Activated CD4-positive, CD25-positive, alpha-beta regulatory T cell treated with anti-CD3 and anti-CD28 coated beads, Interleukin-2, amount 50 U/mL, for 24 hours (primary cell): ENCODE measurements at places on chromosomes 3 and 15.

GRCh38 chr15:59174835-59175831 lies 31.5 kb upstream of the LDHAL6B start:
- ATAC-seq, result peak; percentile 74

DNA sequence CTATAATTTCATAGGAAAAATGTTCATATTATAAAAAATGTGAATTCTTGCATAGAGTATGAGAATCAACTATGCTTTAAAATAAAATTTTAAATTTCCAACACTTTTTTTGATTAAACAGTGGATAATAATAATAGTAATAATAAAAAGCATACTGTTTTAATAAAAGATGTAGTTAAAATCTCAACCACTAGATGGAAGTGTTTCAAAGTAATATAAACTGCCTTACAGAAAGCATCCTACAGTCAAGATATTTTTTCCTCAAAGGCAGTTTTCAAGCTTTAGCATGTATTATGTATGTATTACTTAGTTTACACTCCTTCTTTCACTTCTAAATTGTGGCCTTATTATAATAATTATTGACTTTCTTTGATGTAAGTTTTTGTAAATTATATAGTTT lies 217.5 kb downstream of the CHL1 start:
- ATAC-seq, result no peak

GRCh38 chr15:60582370-60583036 lies 103.6 kb upstream of the ICE2 start:
- peak; percentile 74 for ATAC-seq

GRCh38 chr3:120100711-120101110 lies 6.5 kb upstream of the GSK3B start:
- no peak for ATAC-seq

DNA sequence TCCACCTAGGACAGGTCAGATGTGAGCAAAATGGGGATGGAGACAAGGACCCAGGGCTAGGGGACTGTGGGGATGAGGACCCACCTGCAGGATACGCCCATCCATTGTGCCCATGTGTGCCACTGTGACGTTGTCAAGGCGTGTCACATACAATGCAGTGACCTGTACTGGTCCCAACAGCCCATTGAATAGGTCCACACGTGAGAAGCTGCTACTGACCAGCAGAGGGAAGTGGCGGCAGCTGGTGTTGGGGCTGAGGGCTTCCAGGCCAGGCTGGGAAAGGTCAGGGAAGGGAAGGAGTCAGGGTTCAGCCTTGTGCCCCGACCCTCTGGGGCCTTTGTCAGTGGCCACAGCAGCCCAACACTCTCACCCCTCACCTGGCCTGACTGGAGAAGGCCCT lies 4.7 kb downstream of the MST1R start:
- no peak for ATAC-seq

- no peak for ATAC-seq
These were observed 87.8 kb downstream of the PDZRN3 start for GRCh38 chr3:73536952-73537351.

DNA sequence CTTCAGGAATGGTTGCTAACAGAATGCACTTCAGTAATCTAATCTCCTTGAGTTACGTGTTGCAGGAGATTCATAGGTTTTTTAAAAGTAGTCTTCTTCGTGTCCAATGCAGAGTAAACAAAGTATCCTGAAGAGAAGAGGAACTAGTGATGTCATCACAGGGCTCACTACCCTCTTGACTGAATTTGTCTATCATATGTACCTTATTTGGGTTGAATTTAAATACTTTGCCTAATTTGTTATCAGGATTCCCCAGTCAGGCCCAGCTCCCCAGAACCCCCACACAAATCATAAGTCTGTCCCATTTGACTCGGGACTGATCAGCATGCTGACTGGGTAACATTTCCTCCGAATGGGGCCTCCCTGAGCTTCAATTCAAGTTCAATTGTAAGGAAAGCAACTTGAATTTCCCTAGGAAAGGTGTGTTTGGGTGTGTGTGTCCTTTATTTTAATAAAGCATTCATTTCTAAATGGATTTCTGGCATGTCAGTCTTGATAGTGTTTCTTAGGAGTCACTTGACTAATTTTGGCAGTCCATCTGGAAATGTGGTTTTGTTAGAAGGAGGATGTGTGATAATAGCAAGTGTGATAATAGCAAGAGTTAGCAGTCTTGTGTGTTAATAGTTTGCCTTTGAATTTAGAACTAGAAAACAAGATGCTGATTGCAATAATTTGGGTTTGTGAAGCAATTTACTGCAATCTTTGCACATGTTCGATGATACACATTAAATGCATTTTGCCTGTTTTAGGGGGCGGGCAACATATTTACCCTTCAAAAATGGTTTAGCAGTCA lies 21.9 kb downstream of the OXNAD1 start:
- ATAC-seq, result no peak

DNA sequence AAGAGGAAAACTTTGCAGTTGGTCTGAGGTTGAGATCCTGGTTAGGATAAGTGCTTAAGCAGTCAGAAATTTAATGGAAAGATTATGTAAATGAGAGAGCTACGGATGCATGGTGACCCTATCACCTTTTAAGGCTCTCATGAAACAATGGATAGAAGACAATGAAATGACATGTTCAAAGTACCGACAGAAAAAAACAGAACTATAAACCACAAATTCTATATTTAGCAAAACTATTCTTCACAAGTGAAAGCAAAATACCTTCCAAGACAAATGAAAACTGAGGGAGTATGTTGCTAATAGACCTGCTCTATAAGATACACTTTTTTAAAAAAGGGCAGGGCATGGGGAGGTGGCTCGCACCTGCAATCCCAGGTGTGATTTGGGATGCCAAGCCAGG lies 32.2 kb downstream of the DNAAF4 start:
- no peak for ATAC-seq

GRCh38 chr3:4494895-4495264 lies 1.7 kb downstream of the ITPR1 start:
- ATAC-seq, result no peak

- no peak for ATAC-seq
These were observed 28.2 kb upstream of the DNAJC19 start for GRCh38 chr3:181017690-181018089.

- ATAC-seq, result no peak
These were observed 7.8 kb upstream of the NRROS start for GRCh38 chr3:196631682-196632045.

DNA sequence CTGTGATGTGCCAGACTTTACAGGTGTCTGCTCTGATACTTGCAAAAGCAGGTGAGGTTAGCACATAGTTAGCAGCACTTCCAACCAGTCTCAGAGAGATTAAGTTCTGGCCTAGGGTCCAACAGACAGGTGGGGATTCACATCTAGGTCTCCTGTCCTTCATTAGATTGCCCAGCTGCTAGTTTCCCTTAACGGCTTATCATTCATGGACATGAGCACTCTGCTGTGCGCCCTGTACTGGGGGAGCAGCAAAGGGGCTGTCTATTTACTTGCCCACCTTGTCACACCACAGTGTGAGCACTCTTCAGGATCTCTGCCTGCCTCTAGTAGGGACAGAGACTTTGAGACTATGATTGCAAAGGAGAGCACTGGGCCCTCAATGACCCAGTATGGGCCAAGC lies 8.7 kb downstream of the SPSB4 start:
- ATAC-seq, result no peak

- no peak for ATAC-seq
These were observed 59.8 kb upstream of the USP3 start for GRCh38 chr15:63444611-63445010.

- ATAC-seq, result no peak
These were observed 1.7 kb downstream of the LRRN1 start for GRCh38 chr3:3800685-3801493.

GRCh38 chr3:11774296-11774877 lies 72.3 kb downstream of the TAMM41 start:
- ATAC-seq, result no peak

DNA sequence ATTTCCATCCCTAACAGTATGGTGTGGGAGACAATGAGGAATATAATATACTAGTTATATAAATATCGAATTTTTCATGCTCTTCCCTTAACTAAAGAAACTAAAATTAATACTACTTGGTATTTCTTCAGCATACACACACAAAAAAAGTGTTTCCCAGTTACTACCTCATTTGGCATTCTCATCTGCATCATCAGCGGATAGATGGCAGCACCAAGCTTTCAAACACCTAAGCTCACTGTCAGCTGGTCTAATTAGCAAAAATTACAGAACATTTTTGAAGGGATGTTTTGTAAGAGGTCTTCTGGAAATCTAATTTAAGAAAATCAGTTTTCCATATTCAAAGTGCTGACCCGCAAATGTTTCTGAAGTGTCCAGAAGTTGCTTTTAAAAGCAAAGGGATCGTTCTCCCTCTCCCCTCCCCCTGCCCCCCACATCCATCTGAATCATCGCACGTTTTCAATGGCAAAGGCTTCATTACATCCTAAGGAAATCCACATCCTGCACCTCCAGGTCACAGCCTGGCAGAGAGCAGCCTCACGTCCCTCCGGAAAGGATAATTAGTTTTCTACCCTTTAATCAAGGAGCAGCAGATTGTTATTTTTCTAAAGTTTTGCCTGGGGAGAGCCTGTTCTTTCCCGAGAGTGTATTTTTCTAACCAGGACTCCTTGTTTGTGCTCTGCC lies 86.1 kb upstream of the SPATA12 start:
- no peak for ATAC-seq

- ATAC-seq, result no peak
These were observed 587.1 kb downstream of the ZNF385D start for GRCh38 chr3:21163956-21164355.

DNA sequence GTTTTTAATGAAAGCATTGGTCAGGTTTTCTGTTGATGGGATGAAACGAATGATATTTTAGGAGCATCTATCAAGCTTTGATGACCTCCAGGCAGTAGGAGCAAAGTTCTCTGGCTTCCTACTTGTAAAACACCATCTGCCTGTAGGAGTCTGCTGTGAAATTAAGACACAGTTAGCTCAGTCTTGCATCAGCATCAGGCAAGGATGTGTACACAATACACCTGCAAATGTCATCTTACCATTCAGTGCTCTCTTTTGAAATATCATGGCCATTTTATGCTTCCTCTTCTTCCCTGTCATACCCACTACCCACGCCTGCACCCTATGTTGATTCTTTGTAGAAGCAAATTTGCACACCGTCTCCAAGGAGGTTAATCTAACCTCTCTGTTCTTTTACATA lies 38.2 kb downstream of the B3GALNT1 start:
- no peak for ATAC-seq

- no peak for ATAC-seq
These were observed 237.7 kb upstream of the EIF1B start for GRCh38 chr3:40071683-40072238.

DNA sequence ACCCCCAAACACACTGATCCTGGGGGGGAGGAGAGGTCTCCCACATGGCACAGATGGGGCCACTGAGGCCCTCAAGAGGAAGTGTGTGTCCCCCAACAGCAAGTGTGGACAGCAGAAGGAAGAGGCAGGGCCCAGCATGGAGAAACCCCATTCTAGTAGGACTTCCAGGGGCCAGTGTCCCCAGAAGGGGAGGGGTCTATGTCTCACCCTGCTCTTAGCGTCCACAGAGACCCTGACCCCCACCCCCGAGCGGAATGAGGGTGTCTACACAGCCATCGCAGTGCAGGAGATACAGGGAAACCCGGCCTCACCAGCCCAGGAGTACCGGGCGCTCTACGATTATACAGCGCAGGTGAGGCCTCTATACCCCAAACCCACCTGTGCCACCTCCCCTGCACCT lies 35.3 kb downstream of the TSPAN3 start:
- ATAC-seq, result no peak

DNA sequence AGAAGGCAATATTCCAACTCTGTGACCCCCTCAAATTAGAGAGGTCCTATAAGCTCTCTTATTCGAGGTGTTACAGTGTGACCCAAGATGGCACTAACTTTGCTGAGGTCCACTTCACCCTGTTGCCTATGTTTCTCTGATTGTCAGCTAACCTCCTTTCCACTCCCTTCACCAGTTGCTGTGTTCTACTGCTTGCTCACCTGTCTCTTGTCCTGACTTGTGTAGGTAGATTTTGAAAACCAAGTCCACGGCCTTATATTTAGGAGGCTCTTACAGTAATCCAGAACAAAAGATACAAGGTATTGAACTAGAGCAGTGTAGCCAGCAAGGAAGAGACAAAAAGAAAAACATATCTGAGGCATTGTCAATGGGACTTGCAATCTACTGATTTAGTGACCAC lies 20.1 kb upstream of the GSK3B start:
- ATAC-seq, result no peak

DNA sequence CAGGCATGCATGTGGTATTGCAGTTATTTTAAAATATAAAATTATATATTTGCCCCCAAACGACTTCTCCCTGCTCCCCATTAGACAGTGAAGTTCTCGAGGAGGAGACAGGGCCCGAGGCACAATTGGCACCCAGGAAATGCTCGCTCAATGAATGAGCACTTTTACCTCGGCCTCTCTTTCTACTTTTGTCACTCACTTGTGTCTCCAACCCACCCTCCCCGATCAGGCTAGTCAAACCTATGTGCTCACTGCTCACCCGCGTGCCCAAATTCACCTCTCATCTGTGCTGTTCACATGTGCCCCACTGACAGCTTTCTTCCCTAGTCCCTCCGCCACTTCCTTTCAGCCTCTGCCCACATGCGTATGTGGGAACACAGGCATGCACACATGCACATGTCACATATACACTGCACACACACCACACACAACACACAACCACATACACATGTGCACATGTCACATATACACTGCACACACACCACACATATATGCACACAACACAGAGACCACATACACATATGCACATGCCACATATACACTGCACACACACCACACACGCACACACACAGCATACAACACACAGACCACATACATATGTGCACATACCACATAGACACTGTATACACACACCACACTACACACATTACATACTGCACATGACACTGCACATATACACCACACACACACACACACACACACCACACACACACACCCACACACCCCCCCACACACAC lies 46.3 kb upstream of the DLG1 start:
- ATAC-seq, result no peak

GRCh38 chr3:132984181-132984580 lies 54.0 kb upstream of the TMEM108 start:
- no peak for ATAC-seq

DNA sequence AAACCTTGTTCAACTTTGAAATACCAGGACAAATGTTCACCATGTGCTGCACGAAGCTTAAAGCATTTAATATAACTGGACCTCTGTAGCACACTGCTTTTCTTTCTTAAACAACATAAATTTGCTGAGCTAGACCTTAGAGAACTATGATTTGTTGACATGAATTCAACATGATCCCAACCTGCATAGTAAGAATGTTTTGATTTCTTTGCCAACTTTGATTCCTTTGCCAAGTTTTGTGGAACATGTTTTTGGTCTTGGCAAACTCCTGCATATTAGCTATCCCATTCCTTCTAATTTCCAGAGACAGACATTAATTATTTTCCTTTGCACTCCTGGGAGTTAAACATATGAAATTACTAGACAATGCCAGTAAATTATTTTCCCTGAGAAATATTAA lies 197.2 kb upstream of the RBMS3 start:
- ATAC-seq, result no peak

GRCh38 chr3:34920806-34921205 lies 718.5 kb upstream of the ARPP21 start:
- no peak for ATAC-seq

DNA sequence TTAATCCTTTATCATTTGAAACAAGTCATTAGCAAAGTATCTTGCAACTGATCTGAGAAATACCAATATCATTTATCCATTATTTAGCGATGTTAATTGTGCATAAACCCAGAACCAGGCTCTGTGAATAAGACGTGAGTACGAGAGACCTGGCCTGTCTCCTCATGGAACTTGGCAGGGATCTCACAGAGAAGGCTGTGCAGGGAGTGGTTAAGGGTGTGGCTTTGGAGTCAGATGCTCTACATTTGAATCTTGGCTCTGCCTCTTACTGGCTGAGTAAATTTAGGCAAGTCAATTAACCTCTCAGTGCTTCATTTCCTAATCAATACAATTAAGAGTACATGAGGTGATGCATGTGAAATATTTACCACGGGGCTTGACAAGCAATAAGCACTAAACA lies 39.9 kb upstream of the TBL1XR1 start:
- ATAC-seq, result no peak
